Substantia nigra (tissue), 51 donors: ENCODE measurements at places on chromosomes 6 and 20.

DNA sequence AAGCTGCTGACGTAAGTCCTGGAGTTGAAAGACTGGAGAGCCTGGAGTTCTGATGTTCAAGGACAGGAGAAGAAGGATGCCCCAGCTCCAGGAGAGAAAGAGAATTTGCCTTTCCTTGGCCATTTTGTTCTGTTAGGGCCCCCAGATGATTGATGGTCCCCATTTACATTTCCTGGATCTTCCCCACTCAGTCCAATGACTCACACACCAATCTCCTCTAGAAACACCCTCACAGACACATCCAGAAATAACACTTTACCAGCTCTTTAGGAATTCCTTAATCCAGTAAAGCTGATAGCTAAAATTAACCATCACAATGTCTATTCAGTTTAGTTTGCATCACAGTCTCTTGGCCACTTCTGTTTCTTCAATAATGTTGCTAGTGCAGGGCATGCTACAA is 260.2 kb upstream of the IRAK1BP1 start:
- DNase-seq: no peak

- no peak for DNase-seq
Observed at GRCh38 chr20:62773845-62774714, 22.2 kb upstream of the MRGBP start.

DNA sequence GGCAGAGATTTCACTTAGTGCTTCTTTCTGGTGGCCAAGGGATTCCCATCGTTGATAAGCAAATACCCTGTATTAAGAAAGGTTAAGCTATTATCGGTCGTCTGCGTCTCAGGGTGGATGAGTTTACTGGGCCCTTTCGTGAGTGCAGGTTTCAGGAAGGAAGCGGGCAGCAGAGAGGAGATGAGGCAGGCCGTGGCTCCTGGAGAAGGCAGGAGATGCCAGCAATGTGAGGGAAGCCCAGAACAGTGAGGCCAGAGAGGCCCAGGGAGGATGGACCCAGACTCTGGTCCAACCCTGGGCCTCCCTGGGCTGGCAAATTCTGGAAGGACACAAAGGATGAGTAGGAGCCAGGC is 11.2 kb downstream of the TFEB start:
- no peak for DNase-seq

GRCh38 chr6:91097364-91097763 is 510.5 kb upstream of the MAP3K7 start:
- DNase-seq: no peak

DNA sequence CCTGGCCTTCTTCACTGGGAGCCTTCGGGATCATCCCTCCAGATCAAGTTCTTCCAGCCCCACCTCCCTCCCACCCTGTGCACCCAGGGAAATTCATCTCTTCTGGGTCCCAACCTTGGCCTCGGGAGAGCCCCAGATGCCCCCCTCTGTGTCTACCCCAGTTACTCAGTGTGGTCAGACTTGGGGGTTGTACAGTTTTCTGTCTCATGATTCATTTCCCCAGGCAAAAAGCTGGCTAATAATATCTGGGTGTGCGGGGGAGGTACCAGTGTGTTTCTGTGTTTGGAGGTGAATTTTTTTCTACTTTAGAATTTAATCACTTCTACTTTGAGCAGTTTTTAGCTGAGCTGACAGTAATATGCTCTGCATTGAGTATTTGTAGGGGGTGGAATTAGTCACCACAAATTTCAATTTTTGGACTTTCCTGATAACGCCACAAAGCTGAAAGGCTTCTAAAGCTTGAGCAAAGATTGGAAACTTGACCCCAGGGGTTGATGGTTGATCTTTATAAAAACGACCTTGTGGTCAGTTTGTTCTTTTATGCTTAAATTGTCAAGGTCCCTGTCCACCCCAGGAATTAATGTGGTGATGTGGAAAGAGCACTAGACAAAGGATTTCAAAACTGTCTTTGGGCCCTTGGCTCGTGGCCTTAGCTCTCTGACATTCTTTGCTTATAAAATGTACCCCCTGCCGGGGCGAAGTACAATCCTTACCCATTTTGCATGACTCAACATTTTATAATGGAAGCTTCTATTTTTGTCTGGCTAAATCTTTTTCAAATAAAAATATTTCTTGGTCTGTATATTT is 284.7 kb upstream of the TAB2 start:
- DNase-seq: no peak

- no peak for DNase-seq
Observed at GRCh38 chr6:130037207-130037811, 18.9 kb downstream of the L3MBTL3 start.

DNA sequence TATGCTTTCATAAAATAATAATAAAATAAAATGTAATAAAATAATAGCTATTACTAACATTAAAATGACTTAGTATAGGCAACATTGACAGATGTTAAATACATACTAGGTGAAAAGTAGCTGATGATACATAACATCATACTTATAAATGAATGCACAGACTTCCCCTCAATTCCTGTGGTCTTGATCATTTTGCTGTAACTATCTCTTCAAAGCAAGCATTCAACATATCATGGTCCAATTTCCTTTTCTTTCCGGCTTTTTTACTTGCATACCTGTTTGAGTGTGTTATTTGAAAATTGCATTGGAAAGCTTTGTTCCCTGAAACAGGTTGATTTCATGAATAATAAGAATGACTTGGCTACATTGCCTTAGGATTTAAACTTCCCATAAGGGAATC is 309.3 kb downstream of the HDGFL1 start:
- no peak for DNase-seq

- no peak for DNase-seq
Observed at GRCh38 chr6:150273457-150274309, 95.1 kb upstream of the IYD start.
